HAP-1 (cell line): ENCODE measurements at places on chromosomes 5 and 9.

DNA sequence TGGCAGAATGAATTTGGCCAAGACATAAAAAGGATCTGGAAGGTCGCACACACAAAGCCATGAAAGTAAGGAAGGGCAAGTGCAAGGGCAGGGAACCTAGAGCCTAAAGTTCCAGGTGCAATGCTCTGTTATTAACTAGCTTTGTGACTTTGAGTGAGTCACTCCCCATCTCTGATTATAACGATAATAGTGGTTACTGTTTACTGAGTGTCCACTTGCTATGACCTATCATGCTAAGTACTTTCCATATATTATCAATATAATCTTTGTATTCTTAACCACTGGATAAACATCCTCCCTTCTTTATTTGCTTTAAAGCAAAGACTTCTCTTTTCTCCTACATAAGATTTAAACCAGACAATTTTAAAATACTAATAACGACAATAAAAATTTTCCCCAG, 504.6 kb upstream of the BRINP1 start:
- DNase-seq, result no peak

DNA sequence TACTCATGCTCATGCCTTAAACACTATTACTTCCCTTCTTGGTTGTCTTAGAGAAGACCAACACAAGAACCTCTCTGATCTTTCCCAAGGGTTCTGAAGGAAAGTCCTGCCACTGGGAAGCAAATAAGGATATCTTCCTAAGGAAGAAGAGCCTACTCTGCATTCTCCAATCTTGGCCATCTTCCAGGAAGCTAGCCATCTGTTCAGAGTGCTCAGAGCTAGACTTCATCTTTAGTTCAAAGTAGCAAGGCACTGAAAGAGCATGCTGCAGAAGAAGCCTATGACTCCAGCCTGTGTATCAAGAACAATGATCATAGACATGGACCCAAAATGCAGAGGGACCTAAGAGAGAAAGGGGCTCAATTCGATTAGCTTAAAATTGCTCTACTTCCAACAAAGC, 114.7 kb downstream of the KIAA0825 start:
- no peak for DNase-seq

DNA sequence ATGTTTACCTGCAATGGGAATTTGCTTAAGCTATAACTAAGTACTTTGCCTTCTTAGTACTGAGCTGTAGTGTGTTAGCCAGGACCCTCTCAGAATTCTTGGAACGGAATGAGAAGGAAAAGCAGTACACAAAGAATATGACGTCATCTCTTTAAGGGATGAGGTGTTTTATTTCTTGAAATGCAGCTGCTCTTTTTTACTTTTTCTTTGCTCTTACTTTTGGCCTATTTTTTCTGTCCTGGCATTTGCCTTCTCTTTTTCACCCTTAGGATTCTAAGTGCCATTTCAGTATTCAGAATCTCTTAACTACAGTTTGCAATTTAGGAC, 10.1 kb downstream of the KIF2A start:
- DNase-seq, result no peak

DNA sequence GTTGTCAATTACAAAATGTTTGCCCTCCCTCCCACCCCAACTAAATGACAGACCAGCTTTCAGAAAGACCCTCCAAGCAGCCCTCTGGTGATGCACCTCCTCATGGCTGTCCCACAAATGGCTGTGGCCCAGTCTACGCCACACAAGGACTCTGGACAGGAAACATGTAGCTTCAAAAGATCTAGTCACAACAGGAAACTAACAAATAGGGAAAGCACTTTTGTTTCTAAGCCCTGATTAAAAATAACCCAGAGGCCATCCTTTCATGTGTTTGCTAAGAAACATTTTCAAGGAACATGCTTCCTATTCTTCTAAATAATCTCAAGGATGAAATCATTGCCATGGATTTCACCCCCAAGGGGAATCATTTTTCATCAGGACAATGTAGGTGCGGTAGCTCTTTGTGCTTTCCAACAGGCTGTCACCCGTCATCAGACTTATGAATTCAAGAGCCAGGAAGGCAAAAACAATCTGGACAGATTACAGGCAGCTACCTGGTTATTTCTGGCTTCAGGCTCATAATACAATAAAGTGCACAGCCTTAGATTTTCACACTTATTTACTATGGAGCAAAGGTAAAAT, 20.1 kb downstream of the PCSK1 start:
- DNase-seq, result no peak

DNA sequence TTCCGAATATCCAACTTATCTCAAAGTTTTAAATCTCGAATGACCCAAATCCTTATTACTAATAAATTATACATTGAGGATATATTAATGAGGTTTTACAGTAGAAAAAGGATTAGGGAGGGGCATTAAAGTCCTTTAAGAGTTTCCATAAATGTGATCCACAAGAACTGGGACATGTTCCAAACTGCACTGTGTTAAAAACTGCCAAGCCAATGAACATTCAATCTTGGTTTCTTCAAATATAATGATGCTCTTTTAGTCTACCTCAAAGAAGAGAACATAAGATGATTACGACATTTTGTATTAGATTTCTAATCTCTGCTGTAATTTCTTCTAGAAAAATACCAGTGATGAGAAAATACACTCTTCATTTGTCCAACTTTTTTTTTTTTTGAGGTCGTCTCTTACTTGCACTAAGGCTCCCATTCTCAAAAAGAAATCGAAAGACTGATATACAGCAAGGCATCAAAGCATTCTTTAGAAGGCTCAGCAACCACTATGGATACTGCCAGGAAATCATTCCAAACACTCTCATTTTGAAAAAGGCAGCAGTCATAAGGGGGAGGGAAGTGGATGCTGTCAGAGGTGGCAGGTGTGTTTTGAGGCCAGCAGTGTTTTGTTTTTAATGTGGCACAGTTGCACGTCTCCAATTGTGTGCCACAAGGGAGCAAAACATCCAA, 1.7 kb downstream of the PTAR1 start:
- DNase-seq, result peak; percentile 40

DNA sequence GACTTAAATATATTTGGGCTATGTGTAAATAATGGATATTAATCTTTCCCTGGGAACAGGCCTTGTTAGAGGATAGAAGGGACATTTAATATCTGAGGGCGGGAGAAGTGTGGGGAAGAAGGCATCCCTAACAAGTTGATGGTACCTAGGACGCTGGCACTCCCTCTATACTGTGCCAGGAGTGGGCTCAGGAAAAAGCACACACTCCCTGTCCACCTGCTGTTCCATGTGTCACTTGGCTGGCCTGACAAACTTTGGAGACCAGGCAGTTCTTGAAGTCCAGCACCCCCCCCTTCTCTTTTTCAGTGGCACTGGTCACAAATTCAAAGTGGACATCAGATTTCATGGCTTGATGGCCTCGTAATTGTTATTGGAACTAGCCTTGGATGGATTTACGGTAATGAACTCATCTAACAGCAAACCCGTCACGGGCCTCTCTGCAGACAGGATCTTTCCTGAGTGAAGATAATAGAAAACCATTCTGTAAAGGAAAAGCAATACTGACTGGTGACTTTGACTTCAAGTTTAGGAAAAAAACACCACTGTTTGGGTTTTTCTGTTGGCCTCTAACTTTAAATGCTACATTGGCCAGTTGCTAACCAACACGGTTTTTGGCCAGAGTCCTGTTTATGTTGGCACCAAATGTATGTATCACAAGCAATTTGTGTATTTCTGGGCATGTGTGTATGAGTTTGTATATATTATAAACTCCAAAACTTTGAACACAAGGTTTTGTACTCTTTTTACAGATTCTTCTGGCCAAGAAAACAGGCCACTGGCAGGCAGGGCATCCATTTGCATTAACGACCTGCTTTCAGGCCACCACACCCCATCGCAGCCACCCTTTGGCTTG, 552.6 kb downstream of the CCDC171 start:
- DNase-seq, result no peak

DNA sequence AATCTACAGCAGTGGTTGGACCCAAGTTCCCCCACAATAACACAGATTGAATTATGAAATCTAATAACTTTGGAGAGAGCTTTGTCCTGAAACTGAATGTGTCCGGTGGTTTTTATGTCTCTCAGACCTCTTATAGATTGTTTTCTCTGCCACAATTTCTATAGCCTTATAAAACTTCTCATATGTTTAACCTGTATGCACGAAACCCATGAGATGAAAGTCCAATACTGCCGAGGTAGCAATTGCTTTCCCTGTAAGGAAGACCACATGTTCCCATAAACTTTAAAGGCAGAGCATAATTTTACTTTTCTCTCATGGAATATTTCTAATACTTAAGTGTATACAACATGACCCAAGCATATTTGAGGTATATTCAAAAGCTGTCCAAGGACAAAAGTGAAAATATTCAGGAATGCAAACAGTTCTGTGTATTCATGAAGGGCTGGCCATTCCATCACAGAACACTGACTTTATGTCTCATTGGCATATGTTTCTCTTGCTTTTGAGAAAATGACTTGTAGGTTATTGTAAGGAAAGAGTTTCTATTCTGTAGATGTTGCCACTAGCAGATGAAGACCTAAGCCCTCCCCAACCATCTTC, 94.4 kb upstream of the TLE4 start:
- DNase-seq, result no peak

DNA sequence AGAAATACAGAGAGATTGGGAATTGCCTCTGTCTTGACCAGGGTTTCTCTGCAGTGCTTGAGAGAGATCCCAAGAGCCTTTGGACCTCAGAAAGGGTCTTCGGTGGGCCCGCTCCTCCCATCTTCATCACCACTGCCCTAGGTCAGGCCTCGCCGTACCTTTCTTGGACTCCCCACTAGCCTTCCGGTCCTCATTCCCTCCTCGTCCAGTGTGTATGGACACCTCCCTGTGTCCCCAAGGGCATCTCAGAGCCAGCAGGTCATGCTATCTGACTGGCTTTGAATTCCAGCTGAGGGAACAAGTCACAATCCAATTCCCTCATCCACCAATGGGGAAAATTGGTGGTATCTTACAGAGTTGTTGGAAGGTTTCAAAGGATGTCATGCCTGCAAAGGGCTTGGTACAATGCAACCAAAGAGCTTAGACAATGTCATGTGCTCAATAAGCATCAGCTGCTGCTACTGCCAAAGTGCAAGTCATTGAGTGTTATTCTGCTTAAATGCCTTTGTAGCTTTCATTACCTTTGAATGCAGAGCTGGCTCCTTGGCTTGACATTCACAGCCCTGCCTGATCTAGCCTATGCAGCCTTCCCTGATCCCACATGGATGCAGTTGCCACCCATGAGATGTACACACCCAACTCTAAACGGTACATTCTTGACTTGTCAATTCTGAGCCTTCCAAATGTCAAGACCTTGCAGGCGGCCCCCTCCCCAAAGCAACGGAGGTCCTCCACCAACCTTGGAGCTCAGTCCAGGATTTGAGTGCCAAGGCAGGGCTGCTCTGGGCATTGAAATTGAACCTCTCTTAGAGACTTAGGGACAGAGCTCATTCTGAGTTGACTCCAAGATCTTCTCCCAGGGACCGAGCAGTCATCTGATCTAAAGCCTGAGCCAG, 58.0 kb downstream of the HRH2 start:
- DNase-seq, result no peak

- no peak for DNase-seq
These were observed 440.5 kb upstream of the WWC1 start for GRCh38 chr5:167850911-167851310.

- no peak for DNase-seq
These were observed 52.0 kb downstream of the CEMIP2 start for GRCh38 chr9:71716138-71716909.

DNA sequence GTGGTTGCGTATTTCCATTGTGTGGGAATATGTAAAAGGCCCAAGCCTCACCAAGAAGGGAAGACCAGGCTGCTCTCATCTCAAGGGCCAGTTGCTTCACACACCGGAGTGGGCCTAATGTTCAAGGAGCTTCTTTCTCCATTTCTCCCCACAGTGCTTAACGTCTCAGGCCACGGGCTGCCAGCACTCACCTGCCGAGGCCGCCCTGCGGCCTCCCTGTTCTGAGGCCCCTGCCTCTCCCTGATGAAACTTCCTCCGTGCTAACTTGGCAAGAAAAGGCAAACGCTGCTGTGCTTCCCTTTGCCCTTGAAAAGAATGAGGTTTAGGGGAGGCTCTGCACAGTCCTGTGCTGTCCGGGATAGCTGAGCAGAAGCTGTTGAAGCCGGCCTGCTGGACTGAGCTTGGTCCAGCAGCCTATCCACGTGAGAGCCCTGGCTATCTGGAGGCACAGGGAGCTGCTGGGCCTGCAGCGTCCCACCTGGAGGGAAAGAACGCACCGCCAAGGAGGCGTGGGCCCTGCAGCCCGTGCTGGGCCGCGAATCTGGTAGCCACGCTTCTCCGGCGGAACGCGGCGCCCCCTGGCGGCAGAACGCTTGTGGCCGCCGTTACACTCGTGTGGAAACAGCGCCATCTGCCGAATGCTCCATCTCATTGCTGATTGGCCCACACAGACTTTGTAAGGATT, 73.5 kb upstream of the PRSS3 start:
- DNase-seq, result peak; percentile 69

DNA sequence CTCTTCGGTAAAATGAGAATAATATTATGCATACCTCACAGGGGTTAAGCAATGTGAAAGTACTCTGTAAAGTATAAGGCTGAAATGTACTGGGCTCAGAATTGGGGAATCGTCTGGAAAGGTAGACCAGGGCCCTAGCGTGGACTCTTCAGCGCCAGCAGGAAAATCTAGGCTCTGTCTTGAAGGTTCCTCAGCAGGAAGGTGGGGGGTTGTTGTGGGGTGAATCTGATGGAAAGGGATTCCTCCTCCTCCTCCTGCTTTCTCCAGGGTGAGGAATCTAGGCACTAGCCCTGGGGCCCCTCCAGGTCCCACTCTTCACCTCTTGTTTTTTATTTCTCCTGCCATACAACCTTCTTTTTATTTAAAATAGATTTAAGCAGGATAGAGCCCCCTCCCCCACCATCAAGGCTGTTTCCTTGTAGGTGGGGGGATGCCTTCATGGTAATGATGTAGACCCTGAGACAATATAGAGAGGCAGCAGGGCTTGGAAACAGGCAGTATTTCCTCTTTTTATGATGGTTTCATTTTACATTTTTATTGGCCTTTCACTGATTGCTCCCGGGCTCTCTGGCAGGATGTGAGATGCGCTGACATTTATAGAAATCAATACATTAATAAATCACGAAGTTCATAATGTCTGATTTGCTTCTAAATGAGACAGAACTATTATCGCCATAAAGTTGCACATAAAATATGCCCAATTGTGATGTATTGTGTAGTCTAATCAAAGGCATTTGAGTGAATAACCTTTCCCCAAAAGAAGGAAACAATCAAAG, 78.9 kb upstream of the GABRP start:
- no peak for DNase-seq

- DNase-seq, result no peak
These were observed 26.1 kb upstream of the AKNA start for GRCh38 chr9:114413861-114414301.

GRCh38 chr5:105956456-105957196, 1714.1 kb downstream of the EFNA5 start:
- DNase-seq, result no peak

- DNase-seq, result no peak
These were observed 3.6 kb upstream of the TMEM210 start for GRCh38 chr9:137175345-137175961.

- no peak for DNase-seq
These were observed 761.0 kb downstream of the EFNA5 start for GRCh38 chr5:106909716-106910115.

- peak; percentile 33 for DNase-seq
These were observed 7.3 kb upstream of the C5orf58 start for GRCh38 chr5:170225326-170226128.
